NCI-H1417 (cell line): ENCODE measurements at places on chromosomes 5 and 9.

GRCh38 chr9:127426756-127427155 is 2.6 kb downstream of the ZNF79 start:
- no peak for DNase-seq

- DNase-seq, result no peak
These were observed 154.7 kb downstream of the NXNL2 start for GRCh38 chr9:88689509-88690298.

GRCh38 chr9:36765077-36765390 is 192.3 kb downstream of the MELK start:
- DNase-seq, result no peak

- DNase-seq, result no peak
These were observed 849.6 kb upstream of the DMAC1 start for GRCh38 chr9:8649160-8649559.

DNA sequence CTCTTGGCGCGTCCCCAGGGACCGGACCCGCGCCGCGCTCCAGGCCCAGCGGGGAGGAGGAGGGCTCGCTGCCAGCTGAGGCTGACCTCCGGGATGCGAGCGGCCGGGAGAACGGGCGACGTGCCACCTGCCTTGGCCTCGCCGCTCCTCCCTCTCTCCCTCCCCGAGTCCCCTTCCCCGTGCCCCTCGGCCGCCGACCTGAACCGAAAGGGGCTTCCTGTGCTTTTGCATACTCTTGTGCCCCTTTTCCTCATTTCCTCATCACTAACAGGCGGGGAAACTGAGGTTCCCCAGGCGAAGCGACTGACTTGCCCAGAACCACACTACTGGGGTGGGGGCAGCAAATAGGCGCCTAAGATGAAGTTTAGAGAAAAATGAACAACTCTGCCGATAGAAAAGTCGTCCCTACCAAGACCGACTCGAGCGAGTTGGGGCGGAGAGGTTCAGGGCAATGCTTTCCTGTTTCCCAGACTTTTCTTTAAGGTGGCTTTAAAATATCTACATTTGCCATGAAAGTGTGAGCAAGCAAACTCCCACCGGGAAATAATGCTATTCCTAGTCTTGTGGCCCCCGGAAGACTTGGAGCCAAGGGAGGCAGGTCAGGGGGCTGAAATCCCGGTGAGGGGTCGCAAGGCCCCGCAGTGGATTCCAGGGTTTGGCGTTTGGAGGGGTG is 580 bp upstream of the DUSP1 start:
- DNase-seq, result peak; percentile 76

GRCh38 chr5:111603446-111603827 is 91.1 kb upstream of the STARD4 start:
- DNase-seq, result no peak

DNA sequence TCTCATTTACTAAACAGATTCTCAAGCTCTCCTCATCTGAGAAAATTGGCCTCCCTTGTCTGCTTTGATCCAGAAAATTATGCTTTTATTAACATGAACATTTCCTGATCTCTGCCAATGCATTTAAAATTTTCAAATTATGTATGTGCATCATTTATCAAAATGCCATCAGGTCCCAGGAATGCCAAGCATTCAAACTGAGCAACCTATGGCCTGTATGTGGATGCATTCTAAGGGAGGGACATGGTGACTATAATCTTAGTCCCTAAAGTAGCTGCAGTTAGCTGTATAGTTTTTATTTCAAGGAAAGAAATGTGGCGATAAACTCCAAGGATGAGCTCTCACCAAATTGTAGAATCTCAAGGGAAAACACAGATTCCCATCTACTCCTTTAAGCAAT is 9.7 kb upstream of the RORB start:
- DNase-seq, result no peak

DNA sequence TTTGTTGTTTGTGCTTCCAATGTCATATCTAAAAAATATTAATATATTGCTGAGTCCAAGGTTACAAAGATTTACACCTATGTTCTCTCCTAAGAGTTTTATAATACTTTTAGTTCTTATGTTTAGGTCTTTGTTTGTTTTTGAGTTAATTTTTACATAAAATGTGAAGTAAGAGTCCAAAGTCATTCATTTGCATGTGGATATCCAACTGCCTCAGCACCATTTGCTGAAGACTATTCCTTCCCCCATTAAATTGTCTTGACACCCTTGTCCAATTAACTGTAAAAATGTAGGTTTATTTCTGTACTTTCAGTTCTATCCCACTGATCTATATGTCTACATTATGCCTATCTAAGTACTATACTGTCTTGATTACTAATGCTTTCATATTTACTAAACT is 35.7 kb downstream of the TTC33 start:
- DNase-seq, result no peak

- no peak for DNase-seq
These were observed 2.6 kb upstream of the RFX3 start for GRCh38 chr9:3528451-3528850.

GRCh38 chr5:84393969-84394368 is 9.3 kb upstream of the EDIL3 start:
- no peak for DNase-seq

DNA sequence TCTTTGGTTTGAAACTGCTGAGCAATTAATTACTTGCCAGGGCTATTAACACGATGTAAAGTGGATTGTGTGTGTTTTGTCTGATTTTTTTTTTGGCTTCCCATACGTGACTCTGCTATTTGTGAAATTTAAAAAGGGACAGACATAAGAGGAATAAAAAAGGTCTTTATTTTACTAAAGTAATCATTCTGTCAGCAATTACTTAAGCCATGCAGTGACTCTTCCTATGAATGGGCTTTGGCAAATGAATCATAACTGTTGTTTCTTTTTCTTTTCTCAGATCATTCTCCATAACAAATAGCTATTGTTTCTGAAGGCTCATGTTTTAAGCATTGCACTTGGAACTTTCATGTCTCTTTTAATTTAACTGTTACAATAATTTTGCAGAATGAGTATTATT is 461.3 kb upstream of the RORB start:
- DNase-seq, result peak; percentile 41

GRCh38 chr5:156799171-156799570 is 50.9 kb upstream of the PPP1R2B start:
- DNase-seq, result no peak

GRCh38 chr9:94168203-94169000 is 84.1 kb downstream of the PTPDC1 start:
- DNase-seq, result no peak

DNA sequence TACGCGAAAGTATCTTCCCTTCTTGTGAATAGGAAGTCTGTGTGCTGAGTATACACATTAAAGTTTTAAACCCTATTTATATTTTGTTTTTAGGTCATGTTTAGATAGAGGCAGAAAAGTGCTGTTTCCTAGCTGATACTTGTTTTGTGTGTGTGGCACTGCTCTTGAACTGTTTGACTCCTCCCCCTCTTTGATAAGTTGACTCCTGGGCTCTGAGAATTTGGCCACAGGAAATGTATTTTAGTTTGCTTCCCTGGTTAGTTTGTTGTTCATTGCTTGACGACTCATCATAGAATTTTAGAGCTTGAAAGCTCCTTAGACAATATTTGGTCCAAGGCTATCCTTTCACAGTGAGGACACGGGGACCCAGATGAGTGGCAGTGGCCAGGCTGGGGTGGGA is 2.0 kb upstream of the CDC14B start:
- no peak for DNase-seq

- no peak for DNase-seq
These were observed 190.1 kb downstream of the ACTL7B start for GRCh38 chr9:108665521-108666239.

- no peak for DNase-seq
These were observed 121.4 kb upstream of the SV2C start for GRCh38 chr5:75961818-75962217.

DNA sequence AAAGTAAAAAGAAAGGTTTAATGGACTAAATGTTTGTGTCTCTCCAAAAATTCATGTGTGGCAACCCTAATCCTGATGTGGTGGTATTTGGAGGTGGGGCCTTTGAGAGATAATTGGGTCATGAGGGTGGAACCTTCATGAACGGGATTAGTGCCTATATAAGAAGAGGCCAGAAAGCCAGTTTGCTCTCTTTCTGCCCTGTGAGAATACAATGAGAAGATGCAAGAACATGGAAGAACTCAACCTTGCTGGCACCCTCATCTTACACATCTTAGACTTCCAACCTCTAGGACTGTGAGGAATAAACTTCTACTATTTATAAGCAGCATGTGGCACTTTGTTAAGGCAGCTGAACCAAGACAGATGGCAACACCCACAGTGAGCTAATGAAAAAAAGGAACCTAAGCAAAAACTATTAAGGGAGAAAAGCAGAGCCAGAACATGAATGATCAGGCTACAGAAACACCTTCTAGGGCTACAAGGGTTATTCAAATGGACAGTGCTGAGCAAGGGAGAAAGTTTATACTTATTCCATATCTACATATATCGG is 159.5 kb downstream of the PLK2 start:
- DNase-seq, result no peak

DNA sequence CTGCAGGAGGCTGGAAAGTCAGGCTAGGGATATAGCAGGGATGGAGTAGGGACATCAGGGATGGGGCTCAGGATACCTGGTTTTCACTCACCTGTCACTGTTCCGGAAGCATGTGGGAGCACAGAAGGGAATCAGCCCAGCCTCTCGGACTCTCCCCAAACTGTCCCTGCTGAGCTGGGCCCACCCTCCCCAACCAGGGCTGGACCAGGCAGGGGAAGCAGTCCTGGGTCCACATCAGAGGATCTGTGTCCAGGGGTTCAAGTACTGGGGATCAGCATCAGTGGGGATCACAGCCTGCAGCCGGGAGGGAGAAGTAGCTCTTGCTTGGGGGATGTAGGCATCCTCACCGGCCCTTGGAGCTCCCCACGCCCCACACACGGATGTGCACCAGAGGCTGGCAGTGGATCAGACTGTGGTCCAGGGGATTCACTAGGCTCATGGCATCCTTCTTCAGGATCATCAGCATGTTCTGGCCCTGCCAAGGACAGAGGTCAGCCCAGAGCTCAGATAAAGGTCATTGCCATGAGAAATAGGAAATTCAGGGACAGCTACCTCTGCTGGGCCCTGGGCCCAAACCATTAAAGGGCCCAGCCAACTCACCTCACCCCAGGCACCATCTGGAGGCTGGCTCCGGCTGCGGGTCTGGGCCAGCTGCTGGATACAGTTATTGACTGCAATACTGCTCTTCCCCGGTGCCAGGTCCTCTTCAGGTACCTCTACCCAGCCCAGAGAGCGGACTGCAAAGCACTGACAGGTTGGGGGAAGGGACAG is 2.5 kb downstream of the APBB3 start:
- DNase-seq, result no peak

- DNase-seq, result no peak
These were observed 100.5 kb downstream of the PALM2AKAP2 start for GRCh38 chr9:109880276-109881169.

GRCh38 chr5:95081500-95081960 is 203.4 kb downstream of the MCTP1 start:
- DNase-seq, result no peak
